Endodermal cell (in vitro differentiated cells): ENCODE measurements at places on chromosomes 4 and X. TPM values are rescaled to one million over a fixed set of nuclear protein-coding genes. Genes with fewer than 3 reads are reported as not detected.

Gene AMTN
- total RNA-seq, result not detected in 3 replicates

Gene ACOX3
- 44.5 and 55.1 TPM in 2 replicates for total RNA-seq

Gene NXF2
- total RNA-seq, result 0.52 to 0.62 TPM in 2 of 3 replicates, not detected in the other

Gene PSAPL1
- 0.13 and 0.14 TPM in 2 replicates for total RNA-seq

Gene VEGFD
- total RNA-seq, result 0.25 to 0.27 TPM in 2 of 3 replicates, not detected in the other

GRCh38 chrX:140661643-140662042 is 47.9 kb upstream of the LINC00632 start:
- no peak for DNase-seq
- H3K27ac ChIP-seq, result no peak overlapping the region
- H3K36me3 ChIP-seq, result no peaks in the 10 kb centered on the region
- H3K4me1 ChIP-seq, result no peaks in the 10 kb centered on the region
- H3K4me3 ChIP-seq, result no peak overlapping the region

GRCh38 chr4:102356562-102357202 is 11.4 kb upstream of the SLC39A8 start:
- no peak overlapping the region for H3K4me3 ChIP-seq
- no peaks in the 10 kb centered on the region for H3K36me3 ChIP-seq
- H3K4me1 ChIP-seq, result no peaks in the 10 kb centered on the region

- H3K4me3 ChIP-seq, result no peak overlapping the region
- no peaks in the 10 kb centered on the region for H3K4me1 ChIP-seq
- no peak overlapping the region for H3K27ac ChIP-seq
- no peaks in the 10 kb centered on the region for H3K27me3 ChIP-seq
- H3K36me3 ChIP-seq, result no peaks in the 10 kb centered on the region
These were observed 821 bp downstream of the SLITRK2 start for GRCh38 chrX:145818186-145819113.

- H3K4me1 ChIP-seq, result no peaks in the 10 kb centered on the region
- H3K27me3 ChIP-seq, result no peaks in the 10 kb centered on the region
- no peaks in the 10 kb centered on the region for H3K36me3 ChIP-seq
- no peak overlapping the region for H3K27ac ChIP-seq
- no peak for DNase-seq
- H3K4me3 ChIP-seq, result no peak overlapping the region
These were observed 191.0 kb downstream of the DLG3 start for GRCh38 chrX:70635669-70636068.

DNA sequence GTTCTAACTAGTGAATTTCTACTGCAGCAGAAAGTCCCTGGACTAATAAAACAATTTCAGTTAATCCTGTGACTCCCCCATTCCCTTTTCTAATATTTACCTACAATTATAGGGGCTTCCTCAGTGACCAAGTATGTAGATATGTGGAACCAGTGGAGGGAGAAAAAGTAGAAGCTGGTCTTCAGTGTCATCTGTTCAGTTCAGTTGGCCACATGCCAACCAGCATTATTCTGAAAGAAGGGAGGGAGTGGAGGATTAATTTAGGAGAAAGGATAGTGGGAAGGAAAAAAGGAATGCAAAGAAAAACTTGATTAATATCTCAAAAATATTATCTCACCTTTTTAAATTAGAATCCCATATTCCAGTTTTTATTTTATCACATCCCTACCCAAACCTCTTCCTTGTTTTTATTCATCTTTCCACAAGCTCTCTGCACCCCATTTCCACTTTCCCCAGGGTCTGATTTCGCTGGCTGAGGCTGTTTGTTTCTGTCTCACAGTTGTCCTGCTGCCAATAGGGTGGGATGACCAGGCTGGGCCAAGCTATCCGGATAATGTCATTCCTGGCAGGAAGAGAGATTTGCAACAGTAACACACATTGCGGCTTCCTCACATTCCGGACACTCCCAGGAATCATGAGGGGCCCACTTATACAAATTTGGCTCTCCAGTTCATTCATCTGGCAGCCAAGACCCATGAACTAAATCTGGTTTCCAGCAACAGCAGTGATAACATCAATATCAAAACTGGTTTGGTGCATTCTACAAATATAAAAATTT is 24.6 kb upstream of the ANTXR2 start:
- H3K27ac ChIP-seq, result no peak overlapping the region
- no peak overlapping the region for H3K4me3 ChIP-seq
- H3K4me1 ChIP-seq, result no peaks in the 10 kb centered on the region
- no peaks in the 10 kb centered on the region for H3K36me3 ChIP-seq
- H3K27me3 ChIP-seq, result no peaks in the 10 kb centered on the region

GRCh38 chrX:9091258-9091657 is 57.3 kb upstream of the FAM9B start:
- no peak for DNase-seq
- no peak overlapping the region for H3K4me3 ChIP-seq
- no peaks in the 10 kb centered on the region for H3K4me1 ChIP-seq
- H3K27me3 ChIP-seq, result peaks cover 3% of the 10 kb centered on the region

DNA sequence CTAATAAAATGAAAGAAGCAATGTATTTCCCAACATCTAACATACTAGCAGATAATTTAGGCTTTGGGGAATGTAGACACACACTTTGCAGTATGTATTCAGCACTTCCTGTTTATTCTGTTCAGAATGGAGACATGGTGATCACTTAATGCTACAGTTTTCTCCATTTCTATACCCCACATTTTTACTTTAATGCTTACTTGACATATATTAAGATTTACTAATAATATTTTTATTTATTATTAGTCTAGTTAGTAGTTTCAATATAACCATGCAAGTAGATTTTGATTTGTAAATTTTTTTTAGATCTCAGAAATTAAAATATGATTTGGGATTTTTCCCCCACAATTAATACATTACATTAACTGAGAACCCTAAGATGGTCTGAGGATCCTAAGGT is 98.4 kb downstream of the PRSS12 start:
- no peaks in the 10 kb centered on the region for H3K4me1 ChIP-seq
- H3K4me3 ChIP-seq, result no peak overlapping the region
- H3K27ac ChIP-seq, result no peak overlapping the region
- H3K36me3 ChIP-seq, result no peaks in the 10 kb centered on the region
- no peaks in the 10 kb centered on the region for H3K27me3 ChIP-seq

- no peak for DNase-seq
- no peaks in the 10 kb centered on the region for H3K4me1 ChIP-seq
- H3K4me3 ChIP-seq, result no peak overlapping the region
- H3K36me3 ChIP-seq, result no peaks in the 10 kb centered on the region
- no peaks in the 10 kb centered on the region for H3K27me3 ChIP-seq
These were observed 12.5 kb upstream of the FAM13A start for GRCh38 chr4:89069481-89069880.

DNA sequence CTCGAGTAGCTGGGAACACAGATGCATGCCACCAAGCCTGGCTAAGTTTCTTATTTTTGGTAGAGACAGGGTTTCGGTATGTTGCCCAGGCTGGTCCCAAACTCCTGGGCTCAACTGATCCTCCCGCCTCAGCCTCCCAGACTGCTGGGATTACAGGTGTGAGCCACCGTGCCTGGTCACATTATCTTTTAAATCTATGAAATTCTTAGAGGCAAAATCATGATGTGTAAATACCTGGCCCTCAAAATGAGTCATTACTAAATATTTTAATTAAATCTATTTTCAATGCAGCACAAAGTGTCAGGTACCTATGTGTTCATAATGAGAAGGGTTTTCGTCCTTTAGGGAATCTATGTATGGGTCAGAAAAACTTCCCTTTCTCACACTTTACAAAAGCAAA is 222.5 kb upstream of the GPC4 start:
- H3K27ac ChIP-seq, result no peak overlapping the region
- no peaks in the 10 kb centered on the region for H3K36me3 ChIP-seq
- no peaks in the 10 kb centered on the region for H3K4me1 ChIP-seq
- no peak overlapping the region for H3K4me3 ChIP-seq

GRCh38 chrX:18885328-18886004 is 98.4 kb downstream of the PHKA2 start:
- H3K4me1 ChIP-seq, result no peaks in the 10 kb centered on the region
- no peak overlapping the region for H3K4me3 ChIP-seq
- no peaks in the 10 kb centered on the region for H3K27me3 ChIP-seq
- H3K36me3 ChIP-seq, result no peaks in the 10 kb centered on the region
- no peak for DNase-seq
- no peak overlapping the region for H3K27ac ChIP-seq

DNA sequence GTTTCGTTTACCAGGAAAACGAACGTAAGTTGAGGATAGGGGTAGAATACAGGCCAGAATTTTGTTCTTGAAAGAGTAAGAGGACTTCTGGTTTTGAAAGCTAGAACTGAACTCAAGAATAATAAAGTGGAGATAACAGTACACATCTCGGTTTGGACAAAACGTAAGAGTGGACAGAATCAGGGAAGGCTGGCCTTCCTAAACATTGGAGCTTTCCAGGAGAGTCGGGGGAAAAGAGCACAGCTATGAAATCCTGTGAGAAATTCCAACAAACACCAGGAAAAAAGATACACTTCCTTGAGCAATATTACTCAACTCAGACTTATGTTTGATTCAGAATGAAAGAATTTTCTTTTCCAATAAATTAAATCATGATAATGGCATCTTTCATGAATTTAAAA is 1.2 kb downstream of the CTSO start:
- H3K36me3 ChIP-seq, result no peaks in the 10 kb centered on the region
- no peaks in the 10 kb centered on the region for H3K27me3 ChIP-seq
- no peak for DNase-seq
- H3K4me1 ChIP-seq, result no peaks in the 10 kb centered on the region
- no peak overlapping the region for H3K27ac ChIP-seq

DNA sequence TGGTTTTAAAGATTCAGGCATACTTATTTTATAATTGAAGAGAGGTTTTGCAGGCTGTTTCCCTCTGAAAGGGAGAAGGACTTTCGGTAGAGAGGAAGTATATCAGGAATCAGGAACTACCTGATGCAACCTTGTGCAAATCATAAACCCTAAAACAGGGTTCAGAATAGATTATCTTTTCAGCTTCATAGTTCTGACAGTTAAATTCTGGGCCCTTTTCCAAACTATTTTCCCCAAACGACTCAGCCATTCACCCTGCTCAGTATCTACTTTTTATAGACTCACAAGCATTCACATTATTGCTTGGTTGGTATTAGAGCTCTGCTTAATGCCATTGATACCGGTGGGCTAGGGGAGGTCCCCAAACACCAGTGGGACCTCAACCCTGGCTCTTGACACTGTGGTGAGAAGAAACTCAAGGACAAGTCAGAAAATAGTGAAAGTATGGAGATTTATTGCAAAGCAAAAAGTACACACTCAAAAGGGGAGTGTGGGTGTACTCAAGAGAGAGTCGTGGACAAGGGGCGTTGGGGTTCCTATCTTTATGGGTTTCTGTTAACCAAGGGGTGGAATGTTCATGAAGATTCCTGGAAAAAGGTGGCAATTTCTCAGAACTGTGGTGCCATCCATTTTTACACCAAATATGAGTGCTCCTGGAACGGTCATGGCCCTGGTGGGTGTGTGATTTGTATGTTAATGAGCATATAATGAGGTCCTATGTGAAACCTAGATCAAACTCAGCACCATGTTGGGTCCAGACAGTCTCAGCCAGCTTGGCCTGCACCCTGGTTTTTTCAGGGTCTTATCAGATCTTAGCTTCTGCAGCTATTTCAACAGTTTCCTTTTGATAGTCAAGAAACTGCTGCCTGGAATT is 238.3 kb downstream of the DCLK2 start:
- H3K4me3 ChIP-seq, result no peak overlapping the region
- DNase-seq, result no peak
- no peaks in the 10 kb centered on the region for H3K36me3 ChIP-seq
- H3K27me3 ChIP-seq, result no peaks in the 10 kb centered on the region

- H3K36me3 ChIP-seq, result no peaks in the 10 kb centered on the region
- no peaks in the 10 kb centered on the region for H3K4me1 ChIP-seq
- no peak overlapping the region for H3K4me3 ChIP-seq
- no peaks in the 10 kb centered on the region for H3K27me3 ChIP-seq
- no peak overlapping the region for H3K27ac ChIP-seq
These were observed 482.4 kb downstream of the NAF1 start for GRCh38 chr4:162684371-162684700.

- DNase-seq, result no peak
- no peak overlapping the region for H3K4me3 ChIP-seq
- peaks cover 22% of the 10 kb centered on the region for H3K36me3 ChIP-seq
- H3K27ac ChIP-seq, result no peak overlapping the region
- H3K27me3 ChIP-seq, result no peaks in the 10 kb centered on the region
- no peaks in the 10 kb centered on the region for H3K4me1 ChIP-seq
These were observed 32.0 kb downstream of the SPIN3 start for GRCh38 chrX:56963377-56963776.

DNA sequence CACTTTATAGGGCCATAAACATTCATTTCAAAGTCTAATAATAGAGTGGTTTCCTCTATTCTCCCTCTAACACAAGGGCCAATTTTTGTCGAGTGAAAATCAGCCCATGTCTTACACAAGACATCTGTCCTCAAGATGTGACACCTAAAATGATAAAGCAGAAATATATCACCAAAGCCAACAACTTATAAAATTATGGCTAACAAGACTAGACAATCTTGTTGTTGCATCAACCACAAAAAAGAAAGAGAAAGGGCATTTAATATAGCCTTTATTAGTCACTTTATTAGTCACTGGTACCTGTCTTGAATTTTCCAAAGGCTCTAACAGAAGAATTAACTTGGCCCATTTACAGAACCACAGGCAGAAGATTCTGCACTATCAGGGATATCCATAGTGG is 161.6 kb downstream of the SMIM20 start:
- no peak overlapping the region for H3K4me3 ChIP-seq
- H3K4me1 ChIP-seq, result no peaks in the 10 kb centered on the region
- no peak overlapping the region for H3K27ac ChIP-seq
- H3K27me3 ChIP-seq, result no peaks in the 10 kb centered on the region
- no peaks in the 10 kb centered on the region for H3K36me3 ChIP-seq
- no peak for DNase-seq

GRCh38 chr4:25888781-25889180 is 25.2 kb upstream of the SMIM20 start:
- H3K36me3 ChIP-seq, result no peaks in the 10 kb centered on the region
- H3K27ac ChIP-seq, result no peak overlapping the region
- H3K4me3 ChIP-seq, result no peak overlapping the region
- no peaks in the 10 kb centered on the region for H3K27me3 ChIP-seq
- peaks cover 5% of the 10 kb centered on the region for H3K4me1 ChIP-seq

- H3K4me1 ChIP-seq, result no peaks in the 10 kb centered on the region
- no peaks in the 10 kb centered on the region for H3K27me3 ChIP-seq
- H3K27ac ChIP-seq, result no peak overlapping the region
- DNase-seq, result no peak
- H3K36me3 ChIP-seq, result no peaks in the 10 kb centered on the region
These were observed 69.3 kb upstream of the LDB2 start for GRCh38 chr4:16967722-16968121.
